HAP-1 (cell line): ENCODE measurements at places on chromosomes 13 and 19.

GRCh38 chr13:95564733-95565291 lies 12.3 kb downstream of the CLDN10 start:
- no peak for DNase-seq

GRCh38 chr19:56538254-56538760 lies 441 bp upstream of the ZFP28 start:
- peak; percentile 84 for DNase-seq

- peak; percentile 91 for DNase-seq
These were observed 24.8 kb downstream of the ZNF473 start for GRCh38 chr19:50050406-50051227.

- no peak for DNase-seq
These were observed 24.0 kb upstream of the LAIR1 start for GRCh38 chr19:54388802-54389139.

DNA sequence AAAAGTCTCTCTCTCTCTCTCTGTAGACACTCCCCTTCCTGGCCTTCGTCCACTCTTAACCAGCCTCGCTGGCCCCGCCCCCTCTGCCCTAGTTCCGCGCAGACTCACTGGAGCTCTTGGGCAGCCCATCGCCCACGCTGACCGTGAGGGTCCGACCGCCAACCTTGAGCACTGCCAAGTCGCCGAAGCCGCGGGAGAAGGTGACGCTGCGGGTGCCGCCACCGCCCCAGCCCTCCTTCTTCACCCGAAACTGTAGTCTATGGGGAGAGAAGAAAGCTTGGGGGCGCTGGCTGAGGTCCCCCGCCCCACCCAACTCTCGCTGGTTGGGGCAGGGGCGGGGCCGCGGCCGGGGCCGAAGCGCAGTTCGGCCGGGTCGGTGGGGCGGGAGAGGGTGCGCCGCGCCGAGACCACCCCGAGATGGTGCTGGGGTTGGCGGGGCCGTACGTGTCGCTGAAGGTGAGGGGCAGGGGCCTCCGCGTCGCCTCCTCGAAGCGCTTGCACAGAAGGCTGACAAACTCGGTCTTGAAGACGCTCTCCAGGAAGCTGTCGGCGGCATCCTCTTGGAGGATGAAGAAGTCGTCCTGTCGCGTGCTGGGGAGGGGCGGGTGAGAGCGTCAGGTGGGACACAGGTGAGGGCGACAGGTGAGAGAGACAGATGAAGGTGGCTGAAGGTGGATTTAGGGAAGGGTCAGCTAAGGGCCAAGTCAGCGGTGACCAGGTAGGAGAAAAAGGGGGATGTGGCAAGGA lies 12.6 kb upstream of the ZNF414 start:
- DNase-seq, result no peak
